NCI-H524 (cell line): ENCODE measurements at places on chromosomes 2 and 18.

- DNase-seq = no peak
Measured at GRCh38 chr2:128258218-128258617, 60.5 kb downstream of the HS6ST1 start.

GRCh38 chr2:100067784-100068183 lies 74.6 kb downstream of the AFF3 start:
- DNase-seq = no peak

- no peak for DNase-seq
Measured at GRCh38 chr2:88857951-88858411, 166.5 kb downstream of the RPIA start.

DNA sequence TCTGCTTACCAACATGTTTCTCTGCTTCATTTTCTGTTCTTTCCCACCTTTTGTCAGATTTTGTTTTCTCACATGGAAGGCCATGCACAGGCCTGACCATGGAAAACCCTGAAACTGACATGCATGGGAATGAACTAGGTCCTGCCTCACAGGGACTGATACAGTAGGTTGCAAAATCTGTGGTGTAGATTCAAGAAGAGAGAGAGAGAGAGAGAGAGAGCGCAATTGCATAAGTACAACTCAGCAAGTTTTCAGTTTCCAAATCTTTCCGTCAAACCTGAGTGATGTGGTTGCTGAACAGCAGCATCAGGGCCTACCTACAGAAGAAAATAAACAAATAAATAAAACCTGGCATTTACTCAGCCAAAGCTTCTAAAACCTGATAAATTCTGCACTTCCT lies 87.5 kb upstream of the RNF152 start:
- no peak for DNase-seq

GRCh38 chr2:103138123-103138901 lies 376.5 kb downstream of the TMEM182 start:
- no peak for DNase-seq

GRCh38 chr2:204545861-204546735 lies 823 bp downstream of the PARD3B start:
- no peak for DNase-seq

DNA sequence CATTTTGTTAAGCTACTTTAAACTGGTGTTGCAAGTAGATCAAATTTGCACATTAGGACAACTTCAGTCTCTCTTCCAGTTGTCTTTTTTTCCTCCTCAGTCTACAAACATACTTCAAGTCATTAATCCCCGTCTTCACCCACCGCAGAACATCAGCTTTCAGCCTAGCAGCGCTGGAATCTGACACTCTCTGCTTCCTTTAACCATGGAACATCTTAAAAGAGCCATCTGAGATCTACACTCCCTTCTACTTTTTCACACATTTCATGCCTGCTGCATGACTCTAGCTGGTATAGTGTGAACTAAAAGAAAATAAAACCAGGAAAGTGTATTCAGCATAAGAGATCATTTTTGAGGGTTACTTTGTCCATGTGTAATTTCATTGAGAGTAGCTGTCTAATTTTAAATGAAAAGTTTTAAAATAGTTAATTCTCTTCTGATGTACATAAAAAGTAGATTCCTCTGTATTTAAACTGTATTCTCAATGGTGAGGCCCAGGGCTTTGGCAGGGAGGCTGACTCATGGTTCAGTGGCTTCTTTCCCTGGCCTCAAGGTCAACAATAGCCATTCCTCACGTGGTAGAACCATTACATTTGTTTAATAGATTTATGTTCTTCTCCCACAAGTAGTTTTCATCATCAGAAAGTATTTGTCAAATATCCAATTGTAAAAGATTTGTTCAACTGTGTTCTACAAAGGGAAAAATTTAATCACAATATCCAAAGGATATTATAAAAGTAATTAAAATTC lies 16.5 kb downstream of the SGPP2 start:
- peak; percentile 1 for DNase-seq
